Activated effector memory CD4-positive, alpha-beta T cell treated with Interleukin-2 at 50 U/mL for 16 hours (primary cell): ENCODE measurements at places on chromosomes 6 and 20.

- DNase-seq: no peak
Observed at GRCh38 chr6:25341923-25342619, 62.9 kb downstream of the CARMIL1 start.

GRCh38 chr6:23448281-23448680 is 677.7 kb upstream of the NRSN1 start:
- no peak for DNase-seq

GRCh38 chr6:109165392-109165974 is 70.2 kb downstream of the CEP57L1 start:
- DNase-seq: no peak

- DNase-seq: no peak
Observed at GRCh38 chr6:16691324-16691723, 69.9 kb downstream of the ATXN1 start.

- DNase-seq: no peak
Observed at GRCh38 chr20:61458146-61458746, 206.2 kb downstream of the CDH4 start.

GRCh38 chr20:20462185-20462584 is 94.3 kb downstream of the INSM1 start:
- DNase-seq: no peak

GRCh38 chr6:99980741-99981140 is 13.3 kb downstream of the MCHR2 start:
- DNase-seq: no peak
